ENCODE measurements at places on chromosomes 4 and X. TPM values are rescaled to one million over a fixed set of nuclear protein-coding genes. Genes with fewer than 3 reads are reported as not detected.

PPARGC1A gene
- 43.7 TPM for total RNA-seq

FGFBP2 gene
- 5.2 TPM for total RNA-seq

RNF175 gene
- total RNA-seq, result 0.89 TPM

REELD1 gene
- 1.4 TPM for total RNA-seq

TLR10 gene
- not detected for total RNA-seq

P2RY10 gene
- not detected for total RNA-seq

SMARCA1 gene
- total RNA-seq, result 55.4 TPM

ARMCX6 gene
- 18.7 TPM for total RNA-seq

CCKAR gene
- 0.54 TPM for total RNA-seq

GRCh38 chrX:19776753-19777152, 110.6 kb downstream of the SH3KBP1 start:
- no peak for ATAC-seq

DNA sequence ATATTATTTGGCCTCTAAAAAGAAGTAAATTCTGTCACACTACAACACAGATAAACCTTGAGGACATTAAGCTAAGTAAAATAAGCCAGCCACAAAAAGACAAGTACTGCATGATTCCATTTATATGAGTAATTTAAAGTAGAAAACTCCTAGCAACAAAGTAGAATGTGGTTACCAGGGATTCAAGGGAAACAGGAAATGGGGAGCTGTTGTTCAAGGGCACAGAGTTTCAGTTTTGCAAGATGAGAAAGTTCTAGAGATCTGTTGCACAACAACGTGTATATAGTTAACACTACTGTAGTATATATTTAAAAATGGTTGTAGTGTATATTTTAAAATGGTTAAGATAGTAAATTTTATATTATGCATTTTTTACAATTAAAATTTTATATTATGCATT, 25.4 kb downstream of the SEC31A start:
- ATAC-seq, result peak; percentile 76

DNA sequence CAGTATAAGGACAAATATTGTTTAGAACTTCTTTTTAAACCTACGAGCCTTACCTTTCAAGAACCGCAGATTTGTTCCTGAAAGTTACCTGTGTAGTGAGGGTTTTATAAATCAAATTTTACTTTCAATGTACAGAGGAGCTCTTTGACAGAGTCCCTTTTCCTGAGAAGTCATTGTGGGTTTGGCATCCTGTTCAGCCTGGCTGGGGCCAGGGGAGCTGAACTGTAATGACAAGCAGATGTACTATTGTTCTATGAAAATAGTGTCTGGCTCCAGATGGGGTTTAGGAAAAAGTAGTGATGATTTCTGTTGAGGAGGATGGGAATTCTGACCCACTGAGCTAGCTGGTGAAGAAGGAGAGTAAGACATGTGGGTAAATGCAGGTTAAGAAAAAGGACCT, 196.2 kb upstream of the PGRMC2 start:
- no peak for ATAC-seq

- no peak for ATAC-seq
These were observed 218.4 kb upstream of the BMP3 start for GRCh38 chr4:80812145-80812544.

- peak; percentile 40 for ATAC-seq
These were observed 841 bp downstream of the ACOT9 start for GRCh38 chrX:23742174-23742696.

DNA sequence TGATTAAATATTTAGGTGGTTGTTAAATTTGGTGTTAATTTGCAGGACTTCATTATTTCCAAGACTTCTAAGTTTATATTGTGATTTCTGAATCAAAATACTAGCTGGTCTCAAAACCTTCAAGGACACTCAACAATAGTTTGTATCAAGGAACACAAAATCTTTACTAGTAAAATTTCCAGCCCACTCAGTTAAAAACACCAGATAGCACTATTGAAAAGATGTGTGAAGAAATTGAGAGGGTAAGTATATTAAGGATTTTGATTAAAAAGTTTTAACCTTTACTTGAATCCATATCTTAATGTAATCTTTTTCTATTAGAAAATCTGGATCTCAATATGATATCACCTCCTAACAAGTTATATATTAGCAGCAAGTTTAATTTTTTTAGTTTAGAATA, 89.3 kb upstream of the UGT8 start:
- ATAC-seq, result no peak

DNA sequence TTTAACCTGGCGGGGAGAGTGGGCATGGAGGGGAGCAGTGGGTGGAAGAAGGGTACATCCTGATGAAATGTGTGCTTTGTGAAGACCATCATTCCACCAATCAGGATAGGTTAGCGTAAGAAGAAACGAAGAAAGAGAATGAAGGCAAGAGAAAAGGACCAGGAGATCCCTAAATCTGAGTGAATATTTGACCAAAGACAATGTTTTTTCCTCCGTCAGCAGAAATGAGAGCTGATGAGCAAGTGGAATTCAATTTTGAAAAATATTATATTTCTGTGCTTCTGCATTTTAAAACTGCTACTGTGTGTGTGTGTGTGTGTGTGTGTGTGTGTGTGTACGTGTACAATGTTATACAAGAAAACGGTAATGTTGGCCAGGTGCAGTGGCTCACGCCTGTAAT, 58.3 kb upstream of the NOCT start:
- no peak for ATAC-seq

- no peak for ATAC-seq
These were observed 3.0 kb upstream of the USP46 start for GRCh38 chr4:52661966-52662690.

- ATAC-seq, result peak; percentile 28
These were observed 481.5 kb downstream of the BCOR start for GRCh38 chrX:39616098-39616729.

GRCh38 chr4:165369522-165369921, 9.3 kb upstream of the CPE start:
- no peak for ATAC-seq

DNA sequence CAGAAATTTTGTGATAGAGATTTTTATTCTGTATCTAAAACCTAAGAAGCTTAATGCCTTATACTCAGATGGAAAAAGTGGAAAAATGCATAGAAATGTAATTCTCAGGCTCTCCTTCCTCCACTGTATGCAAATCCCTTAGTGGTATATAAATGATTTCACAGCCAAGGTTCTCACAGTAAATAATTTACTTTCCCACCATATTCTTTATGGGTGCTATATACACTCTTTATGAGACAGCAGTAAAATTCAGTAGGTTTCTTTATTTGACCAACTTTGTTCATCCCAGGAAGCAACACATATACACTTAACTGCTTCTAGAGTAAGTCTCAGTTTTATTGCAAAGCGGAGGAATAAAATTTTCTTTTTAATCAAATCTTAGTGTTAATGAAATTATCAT, 1399.7 kb downstream of the PCDH7 start:
- no peak for ATAC-seq

DNA sequence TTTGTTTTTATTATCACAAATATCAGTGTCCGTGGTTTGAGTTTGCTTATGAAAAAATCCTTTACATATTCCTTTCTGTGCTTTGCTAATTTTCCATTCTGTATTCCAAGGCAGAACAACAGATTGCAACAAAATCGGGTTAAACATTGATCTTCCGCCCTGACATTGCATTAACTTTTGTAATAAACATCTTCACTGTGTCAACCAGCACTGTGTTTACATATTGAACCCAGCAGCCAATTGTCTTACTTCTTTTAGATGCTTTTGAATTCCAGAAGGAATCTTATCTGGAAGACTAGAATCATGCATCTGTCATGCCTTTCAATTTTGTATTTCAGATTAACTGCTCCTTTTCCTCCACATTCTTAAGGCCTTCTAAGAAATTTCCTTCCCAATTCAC, 147.8 kb upstream of the CXXC4 start:
- ATAC-seq, result no peak

DNA sequence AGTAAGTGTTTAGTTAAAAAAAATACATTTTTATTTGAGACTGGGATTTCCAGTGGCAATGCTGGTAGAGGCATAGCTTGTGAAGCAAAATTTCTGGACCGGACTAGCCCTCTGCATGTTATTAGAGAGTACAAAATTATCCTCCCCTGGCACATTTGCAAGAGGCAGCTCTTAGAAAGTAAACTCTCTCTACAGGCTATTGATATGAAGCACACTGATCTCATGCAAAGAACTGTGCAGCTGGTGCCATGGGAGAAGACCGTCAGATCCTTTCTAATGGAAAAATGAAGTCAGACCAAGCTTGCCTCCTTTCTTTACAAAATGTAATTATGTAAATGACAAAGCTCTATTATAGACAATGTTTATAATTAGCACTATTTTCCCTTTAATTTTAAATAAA, 2717.2 kb downstream of the PCDH7 start:
- no peak for ATAC-seq

- no peak for ATAC-seq
These were observed 235.5 kb upstream of the DIAPH2 start for GRCh38 chrX:96449191-96449590.

DNA sequence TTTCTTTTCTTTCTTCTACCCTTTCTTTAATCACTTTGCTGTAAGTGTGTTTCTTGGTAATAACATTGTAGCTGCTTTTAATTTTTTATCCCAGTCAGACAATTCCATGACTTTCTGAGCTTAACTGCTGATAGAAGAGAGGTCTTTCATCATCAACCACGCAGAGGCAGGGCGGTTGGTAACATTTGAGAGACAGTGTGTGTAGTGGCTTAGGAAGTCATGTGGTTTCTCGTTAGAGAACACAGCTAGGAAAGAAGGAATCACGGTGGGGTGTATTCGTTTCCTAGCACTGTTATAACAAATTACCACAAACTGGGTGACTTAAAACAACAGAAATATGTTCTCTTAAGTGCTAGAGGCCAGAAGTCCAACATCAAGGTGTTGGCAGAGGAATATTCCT, 11.5 kb downstream of the PRPS2 start:
- no peak for ATAC-seq

- ATAC-seq, result no peak
These were observed 37.8 kb upstream of the TLR2 start for GRCh38 chr4:153646261-153646660.

DNA sequence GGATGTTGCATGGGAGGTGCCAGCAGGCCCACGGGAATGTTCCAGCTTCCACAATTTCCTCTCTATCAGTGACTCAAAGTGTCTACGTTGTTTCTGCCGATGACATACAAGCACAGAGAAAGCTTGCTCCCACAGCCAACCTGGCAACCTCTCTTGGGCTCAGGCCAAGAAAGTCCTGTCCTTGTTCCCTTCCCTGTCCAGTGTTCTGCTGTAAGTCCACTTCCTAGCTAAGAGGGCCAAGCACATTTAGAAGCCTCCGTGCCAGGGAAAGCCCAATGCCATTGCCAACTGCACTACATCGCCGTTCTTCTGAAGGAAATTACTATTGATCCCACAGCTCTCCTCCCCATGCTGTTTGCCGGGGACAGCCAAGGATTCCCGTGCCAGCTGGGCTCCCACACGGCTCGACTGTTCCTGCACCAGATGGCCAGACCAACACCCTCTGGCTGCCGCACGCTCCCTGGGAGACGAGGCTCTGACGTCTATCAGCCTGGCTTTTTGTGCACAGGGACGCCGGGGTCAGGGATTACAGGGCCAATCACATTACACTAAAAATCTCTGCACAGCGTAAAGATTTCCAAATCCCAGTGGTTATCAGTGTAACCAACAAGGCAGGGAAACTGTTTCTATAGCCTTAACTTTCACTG, 284.0 kb downstream of the BCOR start:
- ATAC-seq, result peak; percentile 80

GRCh38 chr4:8346838-8347605, 77.5 kb downstream of the HTRA3 start:
- ATAC-seq, result no peak

DNA sequence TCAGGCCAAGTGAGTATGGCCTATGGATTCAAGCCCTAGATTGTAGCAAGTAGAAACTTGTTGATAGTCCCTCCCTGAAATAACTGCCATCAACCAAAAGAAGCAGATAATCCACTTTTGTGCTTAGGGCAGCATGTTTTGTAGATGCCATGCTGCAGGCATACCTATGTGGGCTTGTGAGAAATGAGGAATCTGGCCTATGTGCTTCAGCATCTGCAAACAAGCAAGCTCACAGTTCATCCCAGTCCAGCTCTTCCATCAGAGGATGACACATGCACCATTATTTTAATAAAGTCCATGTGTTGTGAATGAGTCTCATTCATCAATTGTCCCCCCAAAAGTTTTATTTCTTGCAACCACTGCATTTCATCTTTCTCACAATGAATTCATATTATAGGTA, 421.9 kb upstream of the DIPK2B start:
- no peak for ATAC-seq

GRCh38 chr4:116585246-116585645, 500.1 kb downstream of the TRAM1L1 start:
- no peak for ATAC-seq

DNA sequence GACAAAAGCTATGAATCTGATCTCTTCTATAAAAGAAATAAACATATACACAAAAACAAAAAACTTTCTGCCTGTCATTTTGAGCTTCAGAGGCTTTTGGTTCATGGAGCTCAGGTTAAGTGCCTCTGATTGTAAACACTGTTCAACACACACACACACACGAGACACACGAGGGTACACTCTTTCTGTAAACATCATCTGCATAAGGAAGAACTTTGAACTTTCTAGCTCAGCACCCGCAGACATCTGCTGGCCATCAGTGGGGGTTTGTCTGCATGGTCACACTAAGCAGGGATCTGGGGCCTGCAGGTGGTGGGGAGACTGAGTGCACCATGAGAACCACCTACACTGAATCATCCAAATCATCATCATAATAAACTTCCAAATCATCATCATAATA, 54.9 kb downstream of the STX18 start:
- ATAC-seq, result no peak

DNA sequence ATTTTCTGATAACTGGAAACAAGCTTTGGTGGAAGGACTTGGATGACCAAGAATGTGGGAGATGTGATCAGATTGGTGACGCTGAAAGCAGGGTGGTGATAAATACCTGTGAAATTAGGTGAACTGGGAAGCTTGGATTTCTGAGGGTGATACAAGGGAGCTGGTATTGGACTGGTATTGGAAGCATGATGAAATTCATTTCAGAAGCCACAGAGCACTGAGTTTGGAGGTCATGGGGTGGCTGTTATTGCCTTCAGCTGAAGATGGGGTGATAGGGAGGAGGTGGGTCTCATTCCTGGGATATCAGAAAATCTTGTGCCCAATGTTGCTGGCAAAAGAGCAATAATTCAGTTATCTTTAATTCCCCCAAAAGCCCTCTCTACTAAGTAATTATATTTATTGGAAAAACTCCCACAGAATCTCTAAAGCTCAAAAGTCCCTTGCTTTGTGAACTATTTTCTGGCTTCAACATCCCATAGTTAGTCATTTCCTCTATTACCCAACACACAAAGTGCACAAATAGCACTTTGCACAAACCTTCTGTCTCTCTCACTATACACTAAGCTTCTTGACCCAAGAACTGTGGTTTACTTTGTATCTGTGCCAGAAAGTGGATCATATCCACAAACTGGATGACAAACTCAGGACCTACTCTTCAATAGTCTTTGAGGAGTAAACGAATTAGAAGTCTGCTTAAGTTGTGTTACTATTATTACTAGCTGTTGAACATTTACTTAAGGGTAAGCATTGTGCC, 23.1 kb upstream of the CAMK2D start:
- peak; percentile 66 for ATAC-seq

All from gastroesophageal sphincter (tissue), 4 donors.